ENCODE measurements at places on chromosomes 2 and 18.
A peak's percentile ranks its signal among the peaks of the same experiment; 100 is the strongest.

DNA sequence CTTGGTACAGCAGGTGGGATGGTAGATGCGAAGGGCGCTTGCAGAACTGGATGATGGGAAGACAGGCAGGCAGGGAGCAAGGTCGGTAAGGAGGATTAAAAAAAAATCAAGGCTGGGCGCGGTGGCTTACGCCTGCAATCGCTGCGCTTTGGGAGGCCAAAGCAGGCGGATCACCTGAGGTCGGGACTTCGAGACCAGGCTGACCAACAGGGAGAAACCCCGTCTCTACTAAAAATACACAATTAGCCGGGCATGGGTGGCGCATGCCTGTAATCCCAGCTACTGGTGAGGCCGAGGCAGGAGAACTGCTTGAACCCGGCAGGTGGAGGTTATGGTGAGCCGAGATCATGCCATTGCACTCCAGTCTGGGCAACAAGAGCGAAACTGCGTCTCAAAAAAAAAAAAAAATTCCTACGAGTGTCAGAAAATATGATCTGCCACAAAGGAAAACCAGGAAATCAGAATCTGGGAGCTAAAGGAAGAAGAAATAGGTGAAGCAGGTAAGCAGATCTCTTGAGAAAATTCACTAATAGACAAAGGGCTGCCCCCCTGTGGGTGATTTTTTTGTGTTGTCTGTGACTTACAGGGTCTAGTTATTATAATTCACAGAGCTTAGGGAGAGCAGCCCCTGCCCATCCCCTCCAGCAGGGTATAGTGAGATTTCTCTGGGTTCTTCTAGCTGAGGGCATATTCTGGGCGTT lies 46.2 kb downstream of the C2orf42 start:
- no peak for DNase-seq

DNA sequence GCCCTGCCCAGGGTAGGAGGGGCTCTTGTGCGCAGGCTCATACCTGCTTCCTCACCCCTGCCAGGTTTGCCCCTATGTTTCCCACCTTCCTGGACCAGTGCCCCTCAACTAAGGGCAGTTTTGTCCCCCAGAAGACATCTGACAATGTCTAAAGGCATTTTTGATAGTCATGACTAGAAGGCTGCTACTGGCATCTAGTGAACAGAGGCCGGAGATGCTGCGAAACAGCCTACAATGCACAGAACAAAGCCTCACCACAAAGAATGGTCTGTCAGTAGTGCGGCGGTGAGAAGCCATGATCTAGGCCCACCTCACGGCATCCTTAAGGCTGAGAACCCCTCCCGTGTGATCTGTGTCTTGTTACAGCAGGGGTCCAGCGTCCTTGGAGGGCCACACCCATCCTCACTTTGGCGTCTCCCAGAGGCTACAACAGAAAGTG lies 96.0 kb downstream of the TMEM17 start:
- DNase-seq, result no peak

- DNase-seq, result peak; percentile 63
Observed at GRCh38 chr2:45860136-45861121, 209.0 kb downstream of the PRKCE start.

DNA sequence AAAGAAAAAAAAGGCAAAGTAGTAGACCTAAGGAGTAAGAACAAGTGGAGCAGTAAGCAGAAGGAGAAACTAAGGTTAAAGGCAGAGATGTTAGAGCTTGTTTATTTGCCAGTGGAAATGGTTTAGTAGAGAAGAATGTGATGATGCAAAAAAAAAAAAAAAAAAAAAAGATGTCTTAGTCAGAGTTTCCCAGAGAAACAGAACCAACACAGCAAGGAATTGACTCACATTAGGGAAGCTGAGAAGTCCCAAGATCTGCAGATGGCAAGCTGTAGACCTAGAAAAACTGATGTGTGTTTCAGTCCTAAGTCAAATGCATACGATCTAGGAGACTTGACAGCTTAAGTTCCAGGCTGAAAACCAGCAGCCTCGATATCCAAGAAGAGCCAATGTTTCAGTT lies 1548.8 kb upstream of the LRRTM1 start:
- peak; percentile 14 for DNase-seq

GRCh38 chr2:236167297-236168109 lies 683 bp downstream of the GBX2 start:
- DNase-seq, result peak; percentile 48

- DNase-seq, result no peak
Observed at GRCh38 chr2:186991766-186992417, 142.9 kb upstream of the ZSWIM2 start.

DNA sequence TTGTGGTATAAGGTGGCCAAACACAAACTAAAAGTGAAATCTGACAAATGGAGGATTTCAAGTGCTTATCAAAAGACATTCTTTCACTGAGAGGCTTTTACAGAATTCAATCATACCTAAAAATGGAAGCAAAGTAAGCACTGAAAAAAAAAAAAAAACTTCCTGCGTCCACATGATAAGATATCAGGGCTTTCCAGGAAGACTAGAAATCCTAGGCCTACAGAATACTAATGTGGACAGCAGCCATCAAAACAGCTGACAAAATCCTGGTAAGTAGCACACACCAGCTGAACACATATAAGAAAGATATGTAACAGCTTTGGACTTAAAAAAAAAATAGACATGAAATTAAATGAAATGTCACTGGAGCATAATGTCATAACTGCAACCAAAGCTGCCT lies 178.2 kb downstream of the SUCLG1 start:
- DNase-seq, result no peak
